ENCODE measurements at places on chromosomes 5 and 9. TPM values are rescaled to one million over a fixed set of nuclear protein-coding genes. Genes with fewer than 3 reads are reported as not detected.

The NR2F1 gene
- total RNA-seq = 43.0 TPM

The FGF1 gene
- total RNA-seq = 0.20 TPM

The SPATA31A6 gene
- total RNA-seq = not detected

The FBP2 gene
- not detected for total RNA-seq

The PHF24 gene
- 0.06 TPM for total RNA-seq

The PCSK5 gene
- total RNA-seq = 6.0 TPM

The SLCO4C1 gene
- total RNA-seq = 0.05 TPM

The PCDHB13 gene
- 1.4 TPM for total RNA-seq

The SLC34A1 gene
- not detected for total RNA-seq

The CSF2 gene
- total RNA-seq = not detected

The GGTA1 gene
- total RNA-seq = 1.1 TPM

The SSNA1 gene
- total RNA-seq = 50.5 TPM

The PCDHGB1 gene
- 1.6 TPM for total RNA-seq

The TCOF1 gene
- total RNA-seq = 17.6 TPM

The ITGA1 gene
- 5.1 TPM for total RNA-seq

The PCDHA11 gene
- total RNA-seq = not detected

The SOX30 gene
- not detected for total RNA-seq

The SMIM33 gene
- total RNA-seq = not detected

The DNAJB5 gene
- total RNA-seq = 10.0 TPM

The MEIKIN gene
- not detected for total RNA-seq

The INSL6 gene
- total RNA-seq = not detected

The ZDHHC11B gene
- total RNA-seq = 0.31 TPM

The PKD2L2 gene
- not detected for total RNA-seq

The GPR151 gene
- not detected for total RNA-seq

The PCDHGB2 gene
- 6.7 TPM for total RNA-seq

The RNF208 gene
- not detected for total RNA-seq

The NTRK2 gene
- 1.2 TPM for total RNA-seq

The TEK gene
- 1.2 TPM for total RNA-seq

The SLC25A2 gene
- total RNA-seq = not detected

The TRIM7 gene
- 0.29 TPM for total RNA-seq

The CNTNAP3 gene
- 0.05 TPM for total RNA-seq

The TRAF1 gene
- 3.4 TPM for total RNA-seq

The IRX2 gene
- 0.25 TPM for total RNA-seq

The MUSK gene
- total RNA-seq = 0.05 TPM

The CDH6 gene
- 1.5 TPM for total RNA-seq

The C5orf52 gene
- total RNA-seq = not detected

The FAXDC2 gene
- total RNA-seq = 20.8 TPM

The FOXD4L5 gene
- total RNA-seq = 0.37 TPM

Data from cardiac ventricle fibroblast (primary cell).